ENCODE measurements at places on chromosomes 2 and 18.

DNA sequence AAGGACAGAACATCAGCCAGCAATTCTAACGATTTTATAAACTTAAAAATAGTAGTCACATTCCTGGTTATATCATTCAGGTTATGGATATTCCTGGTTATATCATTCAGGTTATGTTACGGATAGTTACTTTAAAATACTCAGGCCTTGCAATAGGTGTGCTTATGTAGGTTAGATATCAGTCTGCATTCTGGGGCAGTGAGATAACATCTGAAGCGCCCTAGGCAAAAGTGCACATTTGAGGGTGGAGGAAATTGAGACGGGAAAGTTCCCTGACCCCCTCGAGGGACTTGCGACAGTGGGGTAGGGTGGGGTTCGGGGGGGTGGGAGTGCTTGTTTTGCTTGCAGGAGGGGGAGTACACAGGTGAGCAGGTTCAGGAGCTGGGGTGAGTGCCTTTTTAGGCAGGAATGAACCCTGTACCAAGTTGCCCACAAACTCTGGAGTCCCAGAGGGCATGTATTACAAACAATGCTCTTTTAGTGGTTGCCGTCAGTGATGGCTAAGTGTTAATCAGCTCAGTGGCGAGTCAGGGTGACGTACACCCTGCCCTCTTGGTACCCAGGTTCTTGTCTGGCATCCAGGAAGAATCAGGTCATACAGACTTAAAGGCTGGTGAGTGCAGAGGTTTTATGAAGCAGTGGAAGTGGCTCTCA is 31.8 kb downstream of the CREG2 start:
- no peak for DNase-seq

DNA sequence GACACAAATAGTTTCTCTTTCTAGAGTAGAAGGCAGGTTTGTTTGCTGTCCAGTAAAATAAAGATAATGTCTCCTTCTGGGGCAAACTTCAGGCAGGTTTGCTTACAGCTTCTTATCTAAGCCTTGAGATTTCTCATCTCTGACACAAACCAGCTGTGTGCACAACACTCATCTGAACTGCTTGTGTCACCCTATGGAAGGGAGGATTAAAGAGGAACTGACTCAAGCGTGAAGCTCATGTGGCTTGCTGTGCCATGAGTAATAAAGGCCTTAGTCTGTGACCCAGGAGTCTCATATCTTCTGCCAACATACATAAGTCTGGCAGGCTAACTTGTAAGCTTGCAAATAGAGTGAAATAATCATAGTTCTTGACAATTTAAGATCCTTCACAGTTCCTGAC is 24.2 kb upstream of the CPO start:
- no peak for DNase-seq

GRCh38 chr2:214853906-214854305 is 44.4 kb upstream of the BARD1 start:
- DNase-seq: no peak

DNA sequence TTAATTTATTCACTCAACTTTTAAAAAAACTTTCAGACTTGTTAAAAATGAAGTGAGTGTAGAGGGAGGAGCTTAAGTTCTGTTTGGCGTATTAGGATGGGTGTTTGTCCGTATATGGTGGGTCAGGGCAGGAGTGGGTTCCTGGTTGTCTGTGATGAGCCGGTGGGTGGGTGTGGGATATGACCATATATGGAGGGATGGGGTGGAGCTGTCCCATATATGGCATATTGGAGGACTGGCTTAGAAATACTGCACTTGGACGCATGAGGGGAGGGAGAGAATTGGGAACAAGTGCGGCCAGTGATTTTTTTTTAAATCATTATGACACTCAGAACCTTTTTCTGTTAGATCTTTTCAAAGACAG is 1.5 kb downstream of the KDM3A start:
- peak; percentile 46 for DNase-seq

GRCh38 chr2:197599285-197599965 is 76.0 kb downstream of the RFTN2 start:
- DNase-seq: no peak

DNA sequence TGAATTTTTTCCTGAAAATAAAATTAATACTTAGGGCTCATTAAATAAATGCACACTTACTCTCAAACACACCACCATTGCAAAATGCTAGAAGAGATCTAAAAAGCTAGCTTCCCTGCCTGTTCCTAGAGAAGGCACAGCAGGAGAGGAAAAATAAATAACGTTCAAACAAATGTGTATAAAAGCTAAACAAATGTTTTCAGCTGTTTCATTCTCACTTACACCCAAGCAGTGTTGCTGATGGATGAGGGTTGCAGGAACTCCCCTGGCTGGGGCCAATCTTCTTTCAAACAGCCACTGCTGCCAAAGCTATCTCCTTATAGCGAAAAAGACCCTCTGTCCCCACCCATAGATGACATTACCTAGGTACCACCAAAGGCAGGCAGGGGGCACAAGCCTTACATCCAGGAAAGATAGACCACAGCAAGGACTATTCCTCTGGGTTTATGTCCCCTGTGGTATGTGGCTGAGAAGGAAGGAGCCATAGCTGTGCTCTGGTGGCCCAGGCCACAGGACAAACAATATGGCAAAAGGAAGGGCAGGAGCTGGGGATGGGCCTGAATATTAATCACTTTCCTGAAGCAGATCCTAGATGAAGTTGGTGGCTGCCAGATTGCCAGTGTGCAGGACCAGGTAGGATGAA is 214.6 kb downstream of the TTC32 start:
- DNase-seq: no peak

- peak; percentile 59 for DNase-seq
Observed at GRCh38 chr2:88627856-88628570, 749 bp upstream of the EIF2AK3 start.

GRCh38 chr2:38013158-38013752 is 62.7 kb downstream of the CYP1B1 start:
- DNase-seq: no peak

GRCh38 chr2:196971574-196972279 is 45.2 kb upstream of the PGAP1 start:
- DNase-seq: no peak

- DNase-seq: no peak
Observed at GRCh38 chr2:75289771-75290170, 90.5 kb upstream of the TACR1 start.

DNA sequence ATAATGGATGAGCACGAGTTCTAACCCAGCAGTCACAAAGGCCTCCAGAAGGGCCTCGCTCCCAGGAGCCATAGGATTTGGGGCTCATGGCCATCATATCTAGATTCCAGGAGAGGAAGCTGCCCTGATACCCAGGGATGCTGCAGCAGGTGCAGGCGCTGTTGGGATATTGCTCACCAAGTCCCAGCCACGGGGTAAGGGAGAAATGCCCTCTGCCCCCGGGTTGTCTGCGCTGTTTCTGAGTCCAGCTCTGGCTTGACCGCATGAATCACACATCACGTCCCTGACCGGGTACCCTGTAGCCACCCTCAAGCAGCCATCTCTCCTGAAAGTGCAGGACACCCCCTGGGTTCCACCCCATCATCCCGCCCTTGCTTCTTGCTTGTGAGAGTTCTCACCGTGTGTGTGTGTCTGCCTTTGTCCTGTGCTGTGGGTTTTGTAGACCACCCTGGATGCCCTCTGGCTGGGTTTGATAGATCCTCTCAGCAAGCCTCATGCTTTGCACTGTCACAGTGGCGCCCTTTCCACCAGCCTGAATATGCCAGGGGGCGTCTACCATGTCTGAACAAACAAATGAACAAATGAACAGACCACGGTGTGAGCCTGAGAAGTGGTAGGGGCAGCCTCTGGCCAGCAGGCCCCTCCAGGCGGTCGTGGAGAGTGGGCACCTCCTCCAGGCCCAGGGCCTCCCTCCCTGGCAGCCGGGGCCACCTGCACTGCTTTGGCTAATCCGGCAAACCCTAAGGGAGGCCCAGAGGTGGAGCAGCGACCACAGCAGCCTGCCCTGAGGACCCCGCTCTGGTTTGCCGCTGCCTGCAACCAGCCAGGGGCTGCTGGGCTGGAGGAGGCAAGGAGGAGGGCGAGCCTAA is 32.1 kb downstream of the ADRA2B start:
- no peak for DNase-seq

- no peak for DNase-seq
Observed at GRCh38 chr2:70683455-70683854, 84.5 kb downstream of the ADD2 start.

- no peak for DNase-seq
Observed at GRCh38 chr2:44139741-44140140, 28.9 kb upstream of the PPM1B start.

DNA sequence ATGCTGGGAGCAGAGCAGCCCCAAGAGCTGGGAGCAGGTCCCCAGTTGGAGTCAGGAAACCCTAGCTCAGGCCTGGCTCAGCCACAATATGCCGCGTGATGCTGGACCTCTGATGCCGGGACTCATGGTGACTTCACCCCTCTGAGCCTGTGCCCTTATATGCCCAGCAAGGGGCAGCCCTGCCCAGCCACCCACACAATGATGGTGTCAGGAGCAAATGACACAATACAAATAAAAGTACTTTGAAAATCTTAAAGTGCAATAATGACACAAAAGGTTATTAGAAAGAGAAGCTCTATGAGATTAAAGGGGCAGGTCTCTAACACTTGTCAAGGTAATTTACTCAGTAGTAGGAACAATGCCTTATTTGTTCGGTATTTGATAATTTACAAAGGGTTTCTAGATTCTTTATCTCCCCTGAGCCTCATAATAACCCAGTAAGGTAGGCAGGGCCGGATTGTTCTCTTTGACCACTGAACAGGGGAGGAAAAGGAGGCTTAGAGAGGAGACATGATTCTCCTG is 18.3 kb upstream of the KIF3C start:
- DNase-seq: no peak

DNA sequence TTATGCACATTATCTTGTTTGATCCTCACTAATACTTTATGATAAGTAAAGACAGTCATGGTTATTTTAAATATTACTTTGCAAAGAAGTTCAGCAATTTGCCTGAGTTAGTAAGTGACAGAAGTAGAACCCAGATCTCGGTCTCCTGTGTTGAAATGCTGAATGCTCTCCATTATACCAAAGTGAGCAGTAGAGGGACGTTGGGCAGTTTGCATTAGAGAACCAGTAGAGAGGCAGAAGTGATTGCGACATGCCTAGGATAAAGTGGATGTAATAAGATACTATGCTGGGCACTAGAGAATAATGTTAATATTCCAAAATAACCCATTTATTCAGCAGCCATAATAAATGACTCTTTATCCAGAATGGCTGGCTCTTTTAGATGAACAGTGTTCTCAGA is 201.0 kb downstream of the PMAIP1 start:
- no peak for DNase-seq

DNA sequence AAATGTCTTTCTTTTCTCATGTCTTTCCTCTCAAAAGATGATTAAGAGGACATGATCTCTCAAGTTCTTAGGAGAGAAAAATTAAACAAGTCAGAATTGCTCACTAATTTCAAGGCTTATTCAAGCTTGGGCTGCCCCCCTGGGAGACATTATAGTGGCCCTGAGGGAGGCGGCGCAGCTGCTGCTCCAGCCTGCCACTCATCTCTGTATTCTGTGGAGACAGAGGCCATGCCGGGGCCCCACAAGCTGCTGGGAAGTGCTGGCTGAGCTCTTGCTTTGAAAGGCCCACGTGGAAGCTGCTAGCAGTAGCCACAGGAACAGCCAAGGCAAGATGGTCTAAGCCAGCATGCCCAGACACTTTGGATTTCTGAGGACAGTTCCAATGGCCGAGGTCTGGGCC is 267.4 kb downstream of the LNPK start:
- DNase-seq: no peak

DNA sequence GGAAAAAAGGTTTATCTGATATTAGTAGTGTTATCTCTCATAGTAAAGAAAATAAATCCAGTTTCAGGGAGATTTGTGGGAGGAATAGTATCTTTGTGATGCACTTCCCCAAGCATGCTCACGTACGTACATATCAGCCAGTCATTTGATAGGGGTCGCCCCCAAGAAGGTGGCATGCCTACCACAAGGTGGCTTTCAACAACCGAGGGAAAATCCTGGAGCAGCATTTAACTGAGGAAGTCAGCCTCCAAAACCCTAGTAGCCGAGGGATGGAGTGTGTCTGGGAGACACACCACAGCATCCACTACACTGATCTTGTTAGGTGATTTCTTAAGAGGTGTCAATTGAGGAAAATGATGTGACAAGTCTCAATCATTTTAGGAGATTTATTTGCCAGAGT is 623.9 kb downstream of the NYAP2 start:
- DNase-seq: no peak

- no peak for DNase-seq
Observed at GRCh38 chr18:11669271-11669947, 19.7 kb upstream of the GNAL start.

DNA sequence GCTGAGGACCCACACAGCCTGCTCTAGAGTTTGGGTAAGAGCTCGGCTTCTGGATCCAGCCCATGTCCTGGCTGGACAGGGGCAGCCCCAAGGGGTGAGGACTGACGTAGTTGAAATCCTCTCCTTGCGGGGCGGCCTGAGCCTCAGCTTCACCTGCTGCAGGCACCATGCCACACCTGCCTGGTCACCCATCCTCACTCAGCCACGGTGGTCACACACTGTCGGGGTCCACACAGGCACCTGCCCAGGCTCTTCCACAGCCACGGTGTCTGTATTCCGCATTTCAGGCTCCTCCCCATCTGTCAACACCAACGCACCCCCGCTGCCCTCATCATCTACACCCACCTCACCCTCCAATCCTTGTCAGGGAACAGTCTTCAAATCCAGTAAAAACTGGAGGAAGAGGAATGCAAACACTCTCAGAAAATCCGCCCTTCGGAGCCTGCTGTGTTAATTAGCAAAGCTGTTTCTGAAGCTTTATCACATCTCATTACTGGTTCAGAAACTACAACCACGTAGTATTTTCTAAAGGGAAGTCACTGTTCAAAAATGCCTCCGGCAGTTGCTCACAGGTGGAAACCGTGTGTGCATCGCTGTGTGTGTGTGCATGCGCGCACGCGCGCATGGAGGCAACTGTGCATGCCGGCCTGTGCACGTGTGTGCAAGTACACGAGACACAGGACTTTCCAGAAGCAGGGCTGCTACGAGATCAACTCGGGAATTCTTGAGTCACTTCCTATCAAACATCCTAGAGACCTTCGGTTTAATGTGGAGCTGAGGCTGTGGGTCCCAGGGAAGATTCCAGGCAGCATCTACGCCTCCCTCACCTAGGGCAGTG is 38.2 kb downstream of the SLC66A2 start:
- no peak for DNase-seq

GRCh38 chr18:67730886-67731285 is 214.4 kb upstream of the DSEL start:
- no peak for DNase-seq

DNA sequence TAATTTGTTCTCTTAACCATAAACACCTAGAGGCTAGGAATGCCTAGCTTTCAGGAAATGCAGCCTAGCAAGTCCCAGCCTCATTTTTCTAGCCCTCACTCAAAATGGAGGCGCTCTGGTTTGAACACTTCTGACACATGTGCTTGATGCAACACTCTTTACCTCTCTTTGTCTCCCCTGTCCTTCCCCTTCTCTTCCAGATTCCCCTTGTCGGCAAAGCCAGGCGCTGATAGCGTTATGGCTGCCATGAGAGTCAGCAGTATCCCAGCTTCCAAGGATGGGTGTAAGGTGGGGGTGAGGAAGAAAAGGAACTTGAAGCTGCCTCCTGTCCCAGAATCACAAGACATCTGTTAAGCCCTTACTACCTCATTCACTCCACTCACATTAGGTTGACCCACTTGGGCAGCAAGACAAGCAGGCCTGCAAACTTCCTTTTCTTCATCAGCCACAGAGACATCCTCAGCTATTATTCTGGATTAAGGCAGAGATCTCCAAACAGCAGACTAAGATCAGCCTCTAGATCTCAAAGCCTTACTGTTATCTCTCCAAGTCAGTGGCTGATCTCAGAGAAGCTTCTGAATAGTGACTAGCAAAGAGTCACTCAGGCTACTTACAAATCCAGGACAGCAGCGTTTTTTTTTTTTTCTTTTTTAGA is 1.9 kb upstream of the ST3GAL5 start:
- DNase-seq: no peak

All from activated CD8-positive, alpha-beta memory T cell treated with anti-CD3 and anti-CD28 coated beads for 48 hours (primary cell).